ENCODE measurements at places on chromosomes 1 and 21.

GRCh38 chr1:21152423-21153100 lies 24.1 kb downstream of the EIF4G3 start:
- DNase-seq, result no peak

DNA sequence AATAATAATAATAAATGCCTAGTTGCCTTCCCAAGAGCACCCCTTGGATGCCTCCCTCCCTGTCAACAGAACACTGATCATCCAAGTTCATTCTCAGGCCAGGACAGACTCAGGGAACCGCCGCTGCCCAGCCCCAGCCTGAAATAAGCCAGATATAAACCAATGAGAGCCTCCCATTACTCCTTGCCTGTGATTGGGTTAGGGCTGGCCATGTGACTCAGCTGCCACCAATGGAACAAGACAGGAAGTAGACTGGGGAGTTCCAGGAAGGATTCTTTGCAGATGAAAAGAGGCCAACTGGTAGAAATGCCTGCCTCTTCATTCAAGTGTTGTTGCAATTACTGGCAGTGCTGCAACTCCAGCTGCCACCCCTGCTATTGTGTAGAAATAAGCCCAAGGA lies 146.4 kb upstream of the TIAM1 start:
- DNase-seq, result peak; percentile 6

- no peak for DNase-seq
Measured at GRCh38 chr21:45512626-45513002, 29.6 kb downstream of the SLC19A1 start.

GRCh38 chr21:46452710-46453109 lies 6.0 kb upstream of the DIP2A start:
- no peak for DNase-seq

DNA sequence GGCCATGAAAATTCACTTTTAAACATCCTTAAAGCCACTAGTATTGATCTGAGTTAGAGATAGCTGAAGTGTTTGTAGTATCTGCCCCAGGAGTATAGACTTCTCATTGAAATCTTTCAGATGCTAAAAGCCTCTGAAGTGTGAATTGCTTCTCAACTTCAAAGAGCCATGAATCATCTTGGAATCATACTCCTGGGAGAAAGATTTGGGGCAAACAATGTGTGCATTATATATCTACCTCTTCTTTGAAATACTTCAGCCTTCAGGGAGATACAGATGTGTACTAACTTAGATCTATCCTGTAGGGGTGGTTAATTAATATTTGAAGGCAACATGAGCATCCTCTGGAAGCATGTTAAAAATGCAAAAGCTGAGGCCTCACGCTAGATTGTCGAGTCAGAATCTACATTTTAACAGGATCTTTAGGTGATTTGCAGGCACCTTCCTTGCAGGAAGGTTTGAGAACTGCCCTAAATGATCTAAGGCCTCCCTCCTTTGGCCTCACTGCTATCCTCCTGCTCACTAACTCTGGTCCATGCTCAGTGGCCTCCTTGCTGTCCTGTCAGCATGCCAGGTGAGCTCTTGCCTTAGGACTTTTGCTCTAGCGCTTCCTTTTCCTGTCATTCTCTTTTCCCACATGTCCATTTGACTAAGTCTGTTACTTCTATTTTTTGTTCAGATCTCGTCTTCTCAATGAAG lies 6.0 kb upstream of the SCYL3 start:
- no peak for DNase-seq

DNA sequence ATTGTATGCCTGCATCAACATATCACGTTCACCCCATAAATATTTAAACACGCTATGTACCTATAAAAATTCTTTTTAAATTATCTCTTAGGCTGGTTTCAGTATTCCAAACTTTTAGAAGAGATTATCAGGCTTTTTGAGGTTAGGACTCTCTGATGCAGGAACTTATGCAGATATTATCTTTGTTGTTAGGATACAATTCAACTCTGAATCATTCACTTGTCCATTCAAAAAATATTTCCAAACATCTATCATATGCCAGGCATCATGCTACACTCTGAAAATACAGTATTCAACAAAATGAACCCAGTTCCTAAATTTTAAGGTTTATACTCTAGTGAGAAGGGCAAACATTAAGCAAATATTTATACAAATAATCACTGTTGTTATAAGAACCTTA lies 40.5 kb downstream of the ASH1L start:
- DNase-seq, result no peak

- DNase-seq, result no peak
Measured at GRCh38 chr1:2556678-2557481, 709 bp downstream of the TNFRSF14 start.

DNA sequence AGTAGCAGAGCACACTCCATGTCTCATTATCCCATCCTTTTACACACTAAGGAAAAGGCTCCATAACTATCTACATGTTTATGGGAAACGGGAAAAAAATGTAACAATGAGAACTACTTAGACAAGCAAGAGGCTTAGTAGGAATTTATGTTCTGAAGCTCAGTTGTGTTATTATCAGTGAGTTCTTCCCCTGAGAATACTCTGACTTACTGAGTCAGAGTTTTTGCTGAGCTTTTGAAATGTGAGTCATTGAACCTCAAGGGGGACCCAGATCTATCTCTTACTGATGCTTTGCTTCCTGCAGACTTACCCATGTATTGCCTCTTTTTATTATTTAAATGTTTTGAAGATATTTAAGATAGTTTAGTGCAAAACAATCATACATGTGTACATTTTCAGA lies 20.1 kb downstream of the CFHR5 start:
- no peak for DNase-seq

DNA sequence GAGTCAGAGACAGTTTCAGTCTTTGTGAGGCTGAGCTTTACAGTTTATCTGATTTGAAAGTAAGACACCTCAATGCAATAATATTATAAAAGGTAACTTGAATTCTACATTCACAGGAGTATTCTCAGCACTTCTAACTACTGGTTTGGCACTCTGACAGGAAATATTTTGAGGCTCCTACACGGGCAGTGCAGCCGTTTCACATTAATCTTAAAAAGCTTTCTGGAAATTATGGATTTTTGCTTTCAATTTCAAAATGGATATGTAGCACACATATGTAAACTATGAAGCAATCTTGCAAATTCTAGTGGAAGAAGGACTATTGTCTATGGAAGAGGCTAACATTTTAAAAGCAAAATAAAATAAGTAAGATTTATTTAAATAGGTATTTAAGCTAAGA lies 262.9 kb upstream of the SNX7 start:
- no peak for DNase-seq

DNA sequence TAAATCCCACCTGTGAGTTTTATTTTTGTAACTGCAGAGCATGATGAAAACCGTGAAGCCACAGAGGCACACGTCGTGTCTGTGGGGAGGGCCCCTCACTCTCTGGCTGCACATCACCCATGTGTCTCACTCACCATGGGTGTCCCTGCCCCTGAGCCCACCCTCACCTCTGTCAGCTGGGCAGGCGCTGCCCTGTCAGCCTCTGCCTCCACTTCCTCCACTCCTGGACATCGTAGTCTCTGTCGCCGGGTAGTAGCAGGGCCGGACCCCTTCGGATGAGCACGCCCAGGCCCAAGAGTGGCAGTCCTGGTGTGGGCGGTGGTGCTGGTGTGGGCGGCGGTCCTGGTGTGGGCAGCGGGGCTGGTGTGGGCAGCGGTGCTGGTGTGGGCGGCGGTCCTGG lies 37.3 kb downstream of the COL18A1 start:
- DNase-seq, result no peak

DNA sequence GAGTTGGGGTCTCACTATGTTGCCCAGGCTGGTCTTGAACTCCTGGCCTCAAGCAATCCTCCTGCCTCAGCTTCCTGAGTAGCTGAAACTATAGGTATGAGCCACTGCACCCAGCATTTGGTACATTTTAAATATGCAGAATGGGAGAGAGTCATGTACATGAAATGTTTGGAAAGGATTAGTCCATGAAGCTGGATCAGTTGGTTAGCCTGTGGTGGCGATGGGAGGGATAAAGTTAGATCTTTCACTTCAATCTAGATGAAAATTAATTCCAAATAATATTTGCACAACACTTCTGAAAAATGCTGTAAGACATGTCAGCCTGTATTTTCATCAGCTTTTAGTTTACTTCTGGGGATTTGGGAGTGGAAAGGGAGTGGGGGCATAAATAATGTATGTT lies 188.9 kb downstream of the HUNK start:
- no peak for DNase-seq

GRCh38 chr1:53278298-53278725 lies 40.0 kb upstream of the MAGOH start:
- peak; percentile 17 for DNase-seq
